ENCODE measurements at places on chromosomes 2 and 18.
A peak's percentile ranks its signal among the peaks of the same experiment; 100 is the strongest.

- no peak for DNase-seq
These were observed 593.2 kb upstream of the ZNF804A start for GRCh38 chr2:184004948-184005672.

- no peak for DNase-seq
These were observed 138.9 kb upstream of the APCDD1 start for GRCh38 chr18:10315522-10315921.

DNA sequence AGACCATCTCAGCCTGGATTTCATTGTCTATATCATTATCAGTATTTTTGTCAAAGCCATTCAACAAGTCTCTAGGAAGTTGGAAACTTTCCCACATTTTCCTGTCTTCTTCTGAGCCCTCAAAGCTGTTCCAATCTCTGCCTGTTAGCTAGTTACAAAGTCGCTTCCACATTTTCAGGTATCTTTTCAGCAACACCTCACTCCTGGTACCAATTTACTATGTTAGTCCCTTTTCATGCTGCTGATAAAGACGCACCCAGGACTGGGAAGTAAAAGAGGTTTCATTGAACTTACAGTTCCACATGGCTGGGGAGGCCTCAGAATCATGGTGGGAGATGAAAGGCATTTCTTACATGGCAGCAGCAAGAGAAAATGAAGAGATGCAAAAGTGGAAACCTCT is 9.3 kb upstream of the FIGLA start:
- DNase-seq, result no peak

DNA sequence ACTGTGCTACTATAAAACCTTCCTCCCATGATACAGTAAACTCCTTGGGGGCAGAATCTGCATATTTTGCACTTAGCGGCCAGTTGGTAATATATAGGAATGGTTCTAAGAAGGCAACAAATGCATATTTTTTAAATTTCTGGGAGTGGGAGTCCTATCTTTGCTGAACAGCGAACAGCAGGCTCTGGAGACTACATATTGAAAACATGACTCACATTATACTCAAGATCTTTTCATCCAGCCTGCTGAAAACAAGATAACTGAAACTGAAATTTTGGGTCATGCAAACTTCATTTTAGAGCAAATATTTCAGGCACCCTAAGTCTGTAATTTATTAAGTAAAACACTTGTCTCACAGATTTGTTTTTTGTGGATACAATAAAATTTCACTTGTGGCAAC is 122.2 kb downstream of the SATB2 start:
- DNase-seq, result no peak

DNA sequence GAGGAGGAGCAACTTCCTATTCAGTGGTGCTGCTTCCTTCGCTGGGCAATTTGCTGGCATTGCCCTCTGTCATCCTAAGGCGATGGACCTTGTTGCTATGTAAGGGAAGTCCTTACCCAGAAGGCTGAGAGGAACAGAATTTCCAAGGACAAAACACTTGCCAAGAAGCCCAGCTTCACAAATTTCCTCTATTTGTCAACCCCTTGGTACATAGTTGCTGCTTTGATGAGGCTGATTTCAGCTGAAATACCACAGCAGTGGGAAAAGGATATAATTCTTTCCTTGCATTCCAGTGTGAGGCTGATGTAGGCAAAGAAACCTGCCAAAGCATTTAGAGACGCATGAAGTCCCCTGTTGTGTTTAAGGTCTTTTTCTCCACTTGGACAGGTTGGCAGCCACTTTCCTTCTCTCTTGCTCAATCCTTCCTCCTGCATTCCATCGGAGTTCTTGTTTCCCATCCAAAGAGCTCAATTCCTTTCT is 16.4 kb upstream of the ST3GAL5 start:
- DNase-seq, result no peak

- no peak for DNase-seq
These were observed 13.0 kb upstream of the KLF11 start for GRCh38 chr2:10030311-10030736.

GRCh38 chr2:112483042-112483473 is 1.1 kb downstream of the TTL start:
- DNase-seq, result no peak

DNA sequence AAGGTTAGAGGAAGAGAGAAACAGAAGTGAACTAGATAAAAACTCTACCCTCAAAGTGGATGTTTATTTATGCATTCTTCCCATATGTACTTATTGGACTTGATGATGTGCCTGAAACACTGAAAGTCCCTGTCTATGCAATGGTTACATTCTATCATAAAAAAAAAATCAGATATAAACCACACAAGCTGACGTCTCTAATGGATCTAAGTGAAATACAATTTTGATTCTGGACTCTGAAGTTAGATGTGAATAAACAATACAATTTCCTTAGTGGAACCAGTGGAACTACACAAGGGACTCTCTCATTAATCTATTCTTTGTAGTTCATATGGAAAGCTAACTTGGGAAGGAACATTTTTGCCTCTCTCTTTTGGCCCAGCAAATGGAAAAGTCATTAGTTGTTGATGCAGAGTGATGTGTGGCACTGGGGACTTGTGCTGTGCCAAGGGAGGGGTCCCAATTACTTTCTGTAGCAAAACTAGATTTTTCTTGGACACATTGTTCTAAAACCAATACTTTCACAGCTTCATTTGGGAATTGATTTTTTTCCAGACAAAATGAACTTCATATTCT is 376.8 kb downstream of the TRIB2 start:
- DNase-seq, result no peak

DNA sequence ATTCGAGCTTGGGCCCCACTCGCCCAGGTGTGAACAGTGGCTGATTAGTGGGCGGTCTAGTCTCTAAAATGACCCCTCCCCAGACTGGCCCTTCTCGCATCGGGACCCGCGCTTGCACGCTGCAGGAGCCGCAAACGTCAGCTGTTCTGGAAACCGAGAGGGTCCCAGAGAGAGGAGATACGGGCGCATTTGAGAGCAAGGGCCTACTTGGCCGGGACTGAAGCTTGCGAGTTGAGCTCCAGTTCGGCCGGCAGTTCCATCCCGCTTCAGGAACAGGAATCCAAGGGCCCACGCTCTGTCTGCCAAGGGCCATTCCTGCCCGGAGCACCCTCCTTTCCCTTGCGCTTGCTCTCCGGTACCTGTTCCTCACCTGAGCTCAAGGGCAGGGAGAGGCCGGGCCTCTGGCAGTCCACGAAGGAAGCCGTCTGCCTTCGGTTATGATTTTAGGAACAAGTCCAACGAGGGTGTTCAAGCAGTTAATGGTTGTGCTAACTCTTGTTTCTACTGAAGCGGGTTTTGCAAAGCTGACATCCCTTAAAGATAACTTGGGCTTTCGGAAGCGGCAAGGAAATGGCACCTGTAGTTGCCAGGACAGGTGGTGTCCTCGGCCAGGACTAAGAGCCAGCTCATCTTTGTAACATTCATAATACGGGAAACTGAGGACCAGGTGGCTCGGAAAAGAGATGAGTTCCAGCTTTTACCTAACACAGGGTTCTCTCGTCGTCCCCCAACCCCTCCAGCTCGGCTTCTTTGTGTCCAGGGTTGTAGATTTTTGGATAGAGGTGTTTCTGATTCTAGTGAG is 3.9 kb upstream of the DLX1 start:
- DNase-seq, result no peak

GRCh38 chr18:68417826-68418225 is 297.1 kb downstream of the TMX3 start:
- no peak for DNase-seq

GRCh38 chr2:186256540-186256939 is 229.5 kb upstream of the ZC3H15 start:
- DNase-seq, result peak; percentile 25

DNA sequence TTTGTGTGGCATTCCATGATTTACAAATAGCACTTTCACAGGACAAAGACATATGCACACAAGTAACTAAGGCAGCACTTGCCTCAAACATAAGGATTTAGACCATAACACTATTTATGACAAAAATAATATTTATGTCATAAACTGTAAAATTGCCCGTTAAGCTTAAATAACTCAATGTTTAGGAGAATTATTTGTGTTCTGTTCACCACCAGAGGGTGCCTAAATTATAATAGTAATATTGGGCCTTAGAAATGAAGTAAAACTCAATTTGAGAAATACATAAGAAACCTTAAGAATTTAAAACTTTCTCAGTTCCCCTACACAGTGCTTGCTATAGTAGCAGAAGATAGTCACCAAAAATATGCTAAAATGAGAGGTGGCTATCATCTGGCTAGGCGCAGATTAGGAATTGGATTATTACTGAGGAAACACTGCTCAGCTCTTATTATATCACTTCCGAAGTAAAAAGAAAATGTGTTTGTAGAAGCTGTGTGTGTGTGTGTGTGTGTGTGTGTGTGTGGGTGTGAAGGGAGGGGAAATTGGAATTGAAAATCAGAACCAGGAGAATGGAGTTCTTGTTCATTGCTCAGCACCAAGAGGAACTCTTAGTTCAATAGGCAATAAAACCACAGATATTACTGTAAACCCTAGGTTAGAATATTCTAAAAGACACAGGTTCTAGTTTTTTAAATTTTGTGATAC is 4.9 kb upstream of the CHN1 start:
- no peak for DNase-seq

GRCh38 chr18:58355243-58355642 is 273.6 kb downstream of the ALPK2 start:
- DNase-seq, result no peak

DNA sequence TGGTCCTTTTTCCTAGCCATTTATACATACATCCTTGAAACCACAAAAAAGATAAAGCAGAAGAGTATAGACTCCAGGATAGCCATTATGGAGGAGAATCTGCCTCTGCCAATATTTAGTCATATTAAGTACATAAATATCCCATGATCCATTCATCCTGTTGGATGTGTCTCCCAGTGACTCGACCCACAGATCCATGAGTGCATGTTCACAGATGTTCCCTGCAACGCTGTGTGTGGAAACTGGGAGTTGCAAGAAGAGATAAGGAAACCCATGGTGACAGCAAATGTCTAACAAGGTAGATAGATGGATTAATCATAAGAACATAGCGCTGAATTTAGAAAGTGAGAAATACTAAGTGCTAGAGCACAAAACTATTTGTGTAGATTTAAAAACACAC is 34.5 kb downstream of the STK39 start:
- no peak for DNase-seq

DNA sequence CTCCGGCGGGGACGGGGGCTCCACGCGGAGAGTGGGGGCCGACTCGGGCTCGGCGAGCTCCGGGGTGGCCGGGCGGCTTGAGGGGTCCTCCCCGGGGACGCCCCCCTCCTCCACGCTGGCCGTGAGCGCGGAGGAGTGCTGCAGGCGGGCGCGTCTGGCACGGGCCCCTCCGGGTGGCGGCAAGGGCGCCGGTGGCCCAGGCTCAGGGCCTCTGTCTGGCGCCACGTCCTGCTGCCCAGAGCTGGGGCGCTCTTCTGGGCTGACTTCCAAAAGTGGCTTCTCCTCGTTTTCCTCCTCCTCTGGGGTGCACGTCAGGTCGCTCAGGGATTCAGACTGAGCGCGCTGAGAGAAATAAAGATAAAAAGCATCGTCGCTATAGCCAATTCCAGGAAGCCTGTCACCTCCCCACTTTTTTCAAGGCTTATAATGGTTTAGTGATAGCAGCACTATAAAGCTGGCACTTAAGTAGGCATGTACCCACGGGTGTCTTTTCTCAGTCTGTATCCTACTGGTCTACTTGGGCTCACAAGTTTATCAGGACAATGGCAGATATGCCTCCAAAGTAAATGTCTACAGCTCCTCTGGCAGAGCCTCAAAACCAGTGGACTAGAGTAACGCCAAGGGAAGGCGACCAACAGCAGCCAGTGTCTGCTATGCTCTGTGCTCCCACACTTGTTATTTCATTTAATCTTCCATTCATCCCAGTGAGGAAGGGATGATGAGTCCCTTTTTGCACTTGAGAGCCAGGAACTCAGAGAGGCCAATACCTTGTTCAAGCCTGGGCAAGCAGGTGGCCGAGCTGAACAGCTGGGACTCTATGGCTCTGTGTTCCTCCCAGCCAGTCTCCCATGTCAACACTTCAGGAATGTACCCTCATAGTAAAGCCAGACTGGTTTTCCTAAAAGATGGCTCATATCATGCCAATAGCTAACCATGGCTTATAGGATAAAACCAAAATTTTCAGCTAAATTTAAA is 92.6 kb upstream of the MGAT4A start:
- no peak for DNase-seq

DNA sequence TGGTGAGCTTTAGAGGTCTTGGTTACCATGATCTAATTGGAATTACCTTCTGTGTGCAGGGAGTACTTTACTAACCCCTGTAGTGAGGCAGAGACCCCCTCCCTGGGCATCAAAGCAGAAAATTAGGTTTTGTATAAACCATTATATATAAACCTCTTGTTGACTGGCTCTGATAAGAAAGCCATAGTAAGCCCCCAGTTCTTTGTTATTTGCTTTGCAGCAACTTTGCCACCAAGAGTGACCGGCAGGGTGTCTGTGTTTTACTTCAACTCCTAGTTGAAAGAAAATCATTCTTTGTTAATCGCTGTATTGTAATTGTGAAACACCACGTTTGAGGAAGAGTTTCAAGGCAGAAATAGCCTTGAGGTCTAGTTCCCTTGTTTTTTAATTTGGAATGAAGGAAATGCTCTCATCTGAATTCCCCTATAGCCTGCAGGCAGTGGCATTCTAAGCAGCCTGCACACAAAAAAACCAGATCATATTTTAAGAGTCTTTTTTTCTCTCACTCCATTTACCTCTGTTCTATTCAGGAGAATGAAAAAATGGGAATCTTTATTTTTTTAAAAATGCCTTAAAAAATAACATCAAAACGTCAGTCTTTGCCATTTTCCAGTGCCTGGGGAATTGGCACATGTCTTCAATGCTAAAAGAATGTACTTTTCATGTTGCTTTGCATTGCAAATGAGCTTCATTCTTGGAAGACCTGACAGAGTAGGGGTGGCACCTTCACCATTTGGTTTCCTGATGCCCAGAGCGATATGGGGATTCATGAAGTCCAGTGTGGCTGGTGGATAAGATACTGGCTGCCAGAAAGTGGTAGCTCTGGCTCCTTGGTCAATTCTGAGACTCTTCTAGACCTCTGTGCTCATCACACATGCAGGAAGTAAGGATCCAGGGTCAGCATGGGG is 338.1 kb downstream of the SLC4A3 start:
- DNase-seq, result no peak

DNA sequence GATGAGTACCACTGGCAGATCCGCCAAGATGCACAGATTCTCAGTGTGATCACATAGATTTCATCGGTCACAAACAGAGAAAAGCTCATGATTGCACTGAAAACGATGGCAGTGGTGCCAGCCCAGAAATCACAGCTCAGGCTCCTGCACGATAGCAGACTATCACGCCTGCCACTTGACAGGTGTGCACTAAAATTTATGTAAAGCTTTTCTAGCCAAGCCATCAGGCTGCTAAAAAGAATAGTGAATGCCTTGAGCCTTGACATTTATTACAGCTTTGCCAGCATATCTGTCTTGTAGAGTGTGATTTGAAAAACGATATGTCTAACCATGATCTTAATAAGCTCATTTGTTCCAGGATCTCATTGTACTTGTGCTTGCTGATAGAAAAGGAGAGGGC is 409.5 kb upstream of the CWC22 start:
- no peak for DNase-seq

DNA sequence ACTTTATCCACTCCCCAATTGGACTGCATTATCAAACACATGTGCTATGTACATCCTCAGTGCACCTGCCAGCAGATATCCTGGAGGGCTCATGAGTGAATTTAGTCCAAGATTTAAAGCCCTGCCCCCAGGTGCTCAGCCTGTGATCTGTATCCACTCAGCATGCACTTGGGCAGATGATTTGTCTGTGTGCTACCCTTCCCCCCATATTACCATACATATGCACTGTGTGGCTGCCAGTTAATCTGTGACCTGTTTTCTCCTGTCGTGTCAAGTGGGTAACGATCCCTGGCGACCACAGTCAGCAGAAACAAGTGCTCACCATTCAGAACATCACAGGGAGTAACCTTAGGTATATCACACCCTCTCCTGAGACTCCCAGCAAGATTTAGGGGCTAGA is 10.2 kb downstream of the NAGK start:
- DNase-seq, result no peak

GRCh38 chr2:8406271-8406670 is 275.6 kb upstream of the ID2 start:
- no peak for DNase-seq
